Stimulated activated CD4-positive, alpha-beta T cell treated with anti-CD3 and anti-CD28 coated beads, Interleukin-1b, Interleukin-23, amount 100 ng/mL, for 24 hours (primary cell): ENCODE measurements at places on chromosomes 6 and 20.
A peak's percentile ranks its signal among the peaks of the same experiment; 100 is the strongest.

DNA sequence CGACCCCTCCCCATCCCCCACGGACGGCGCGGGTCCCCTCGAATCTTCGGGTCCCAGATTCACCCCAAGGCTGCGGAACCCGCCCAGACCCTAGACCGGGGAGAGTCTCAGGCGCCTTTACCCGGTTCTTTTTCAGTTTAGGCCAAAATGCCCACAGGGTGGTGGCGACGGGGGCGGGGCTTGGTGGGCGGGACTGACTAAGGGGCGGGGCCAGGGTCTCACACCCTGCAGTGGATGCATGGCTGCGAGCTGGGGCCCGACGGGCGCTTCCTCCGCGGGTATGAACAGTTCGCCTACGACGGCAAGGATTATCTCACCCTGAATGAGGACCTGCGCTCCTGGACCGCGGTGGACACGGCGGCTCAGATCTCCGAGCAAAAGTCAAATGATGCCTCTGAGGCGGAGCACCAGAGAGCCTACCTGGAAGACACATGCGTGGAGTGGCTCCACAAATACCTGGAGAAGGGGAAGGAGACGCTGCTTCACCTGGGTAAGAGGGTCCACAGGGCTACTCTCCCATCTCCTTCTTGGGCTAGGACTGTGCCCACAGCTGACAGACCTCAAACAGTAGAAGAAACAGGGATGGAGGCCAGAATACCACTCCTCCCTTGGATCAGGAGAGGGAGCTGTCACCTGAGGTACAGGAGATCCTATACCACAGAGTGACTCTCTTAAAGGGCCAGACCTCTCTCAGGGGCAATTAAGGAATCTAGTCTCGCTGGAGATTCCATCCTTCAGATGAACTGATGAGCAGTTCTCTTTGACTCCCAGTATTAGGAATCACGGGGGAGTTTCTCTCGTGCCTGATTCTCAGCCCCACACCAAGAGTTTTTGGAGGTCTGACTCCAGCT, 942 bp downstream of the HLA-E start:
- DNase-seq: peak; percentile 80

GRCh38 chr6:5139828-5140771, 55.0 kb downstream of the PPP1R3G start:
- no peak for DNase-seq

DNA sequence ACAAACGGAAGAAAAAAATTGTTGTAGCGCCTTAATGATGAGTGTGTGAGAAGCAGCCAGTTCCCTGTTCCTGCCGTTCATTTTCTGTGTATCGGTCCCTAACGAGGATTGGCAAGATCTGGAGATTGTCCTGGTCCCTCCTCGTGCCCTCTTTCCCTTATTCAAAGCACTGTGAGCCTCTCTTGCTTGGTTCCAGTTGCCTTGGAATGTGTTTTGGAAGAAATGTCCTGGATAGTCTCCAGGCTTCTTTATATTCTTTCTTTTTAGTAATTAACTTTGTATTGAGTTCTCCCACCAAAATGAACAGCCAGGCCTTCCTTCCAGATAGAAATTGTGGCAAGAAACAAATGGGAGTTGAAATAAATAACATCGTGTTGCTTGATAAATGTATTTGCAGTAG, 348.3 kb downstream of the CDH26 start:
- no peak for DNase-seq

GRCh38 chr6:20918868-20919267, 384.6 kb downstream of the CDKAL1 start:
- DNase-seq: no peak

- DNase-seq: no peak
Observed at GRCh38 chr6:168163096-168163731, 84.2 kb upstream of the FRMD1 start.

- DNase-seq: no peak
Observed at GRCh38 chr6:98838975-98839374, 4.6 kb downstream of the POU3F2 start.
